ENCODE measurements at places on chromosomes 7 and 10.

- DNase-seq: no peak
Observed at GRCh38 chr7:100493476-100494264, 9.9 kb downstream of the NYAP1 start.

GRCh38 chr10:93096901-93097300, 23.2 kb downstream of the CYP26A1 start:
- DNase-seq: no peak

GRCh38 chr10:131312478-131312836, 936 bp upstream of the TCERG1L start:
- no peak for DNase-seq

DNA sequence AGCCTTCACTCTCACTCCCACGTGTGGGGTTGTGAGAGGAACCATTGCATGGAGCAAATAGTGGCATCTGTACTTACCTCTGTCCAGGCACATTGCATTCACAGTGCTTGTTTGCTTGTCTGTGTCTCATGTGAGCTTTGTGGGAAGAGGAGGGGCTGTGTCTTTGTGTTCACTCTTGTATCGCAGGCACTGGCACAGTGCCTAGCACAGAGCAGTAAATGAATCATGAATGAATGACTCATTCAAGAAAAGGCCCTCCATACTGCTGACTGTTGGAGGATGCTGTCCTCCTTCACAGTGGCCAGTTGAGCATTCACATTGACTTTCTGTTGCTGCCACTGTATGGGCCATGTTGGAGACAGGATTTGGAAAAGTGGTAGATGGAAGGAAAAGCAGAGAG, 125.3 kb downstream of the SORCS3 start:
- no peak for DNase-seq

DNA sequence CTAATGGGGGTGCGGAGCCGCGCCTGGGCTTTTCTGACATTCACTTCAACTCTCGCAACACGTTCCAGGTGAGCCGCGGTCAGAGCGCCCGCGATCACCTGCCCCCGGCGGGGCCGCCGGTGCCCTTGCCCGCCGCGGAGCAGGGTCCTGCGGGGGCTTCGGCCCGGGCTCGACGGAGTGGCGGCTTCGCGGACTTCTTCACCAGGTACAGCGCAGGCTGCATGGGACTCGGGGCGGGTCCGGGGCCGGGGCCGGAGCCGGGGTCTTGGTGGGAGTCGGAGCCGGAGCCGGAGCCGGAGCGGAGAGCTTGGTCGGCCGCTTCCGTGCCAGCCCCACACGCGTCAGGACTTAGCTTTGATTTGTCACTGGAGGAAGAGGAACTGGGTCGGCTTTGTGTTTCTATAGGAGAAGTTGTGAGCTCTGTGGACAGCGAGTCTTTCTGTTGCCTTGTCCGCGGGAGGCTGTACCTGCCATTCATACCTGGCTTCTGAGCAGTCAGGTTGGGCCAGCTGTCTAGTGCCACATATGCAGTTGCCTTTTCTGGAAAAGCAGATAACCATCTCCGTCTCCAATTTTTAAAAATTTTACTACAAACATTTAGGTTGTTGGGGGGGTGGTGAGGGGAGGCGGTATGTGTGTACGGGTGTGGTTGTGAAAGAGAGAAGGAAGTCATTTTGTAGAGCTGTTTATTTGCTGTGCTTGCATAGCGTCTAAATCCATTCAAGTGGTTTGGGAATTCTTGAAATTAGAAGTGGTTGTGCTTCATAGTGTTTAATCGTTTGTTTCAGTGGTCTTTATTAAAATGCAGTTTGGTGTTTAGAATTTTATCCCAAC, 1.3 kb downstream of the TBC1D12 start:
- DNase-seq: peak; percentile 4

- no peak for DNase-seq
Observed at GRCh38 chr7:132738254-132738653, 162.0 kb upstream of the PLXNA4 start.

DNA sequence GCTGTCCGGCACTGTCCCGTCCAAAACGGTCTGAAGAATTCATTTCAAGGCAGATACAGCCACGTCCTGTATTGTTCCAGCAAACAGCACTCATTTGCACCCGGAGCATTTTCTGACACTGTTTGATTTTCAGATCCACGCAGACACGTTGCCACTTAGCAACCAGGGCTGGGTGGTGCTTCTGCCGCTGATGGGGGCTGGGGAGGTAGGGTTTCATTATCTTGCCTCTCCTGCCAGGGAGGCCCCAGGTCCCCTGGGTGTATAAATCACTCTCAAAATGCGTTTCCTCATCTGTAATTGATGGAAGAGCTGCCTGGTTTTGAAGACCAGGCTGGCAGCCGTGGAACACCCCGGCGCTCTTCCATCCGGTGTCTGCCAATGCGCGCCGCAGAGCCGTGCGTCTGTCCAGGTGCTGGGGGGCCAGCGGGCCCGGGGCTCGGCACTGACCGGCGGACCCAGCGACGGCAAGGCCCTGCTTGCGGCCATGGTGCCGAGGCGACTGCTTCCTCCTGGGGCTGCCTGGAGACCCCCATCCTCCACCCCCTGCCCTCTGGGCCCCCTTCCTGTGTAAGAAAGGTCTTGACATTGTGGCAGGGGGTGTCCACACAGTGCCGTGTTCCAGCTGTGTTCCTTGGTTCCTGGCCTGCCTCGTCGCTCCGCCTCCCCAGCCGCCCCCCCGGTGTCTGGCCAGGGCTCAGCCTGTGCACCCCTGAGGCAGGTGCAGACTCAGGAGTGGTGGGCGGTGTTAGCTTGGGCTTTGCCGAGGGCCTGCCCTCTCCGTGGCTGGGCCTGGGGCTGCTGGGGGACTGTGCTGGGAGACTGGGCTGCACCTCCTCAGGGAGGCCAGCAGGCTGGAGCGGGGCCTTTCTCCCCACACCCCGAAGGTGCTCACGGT, 16.6 kb downstream of the ADGRA1 start:
- no peak for DNase-seq
